ENCODE measurements at places on chromosomes 7 and 10.

DNA sequence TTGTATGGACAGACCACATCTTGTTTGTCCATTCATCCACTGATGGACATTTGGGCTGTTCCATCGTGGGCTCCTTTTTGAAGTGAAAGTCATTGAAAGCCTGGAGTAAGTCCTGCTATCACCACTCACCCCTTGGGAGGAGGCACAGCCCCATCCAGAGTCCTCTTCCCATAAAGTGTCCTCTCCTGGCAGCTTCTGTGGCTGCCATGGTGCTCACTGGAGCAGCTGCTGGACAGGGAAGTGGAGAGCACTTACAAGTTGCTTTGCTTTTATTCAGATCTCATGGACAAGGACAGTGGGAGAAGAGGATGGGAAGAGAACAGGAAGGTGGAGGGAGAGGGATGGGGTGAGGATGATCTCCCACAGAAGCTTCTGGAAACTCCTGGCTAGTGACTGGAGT, 18.5 kb upstream of the EIF5AL1 start:
- no peak overlapping the region for H3K27ac ChIP-seq
- DNase-seq, result no peak
- H3K27me3 ChIP-seq, result peaks cover 28% of the 10 kb centered on the region

DNA sequence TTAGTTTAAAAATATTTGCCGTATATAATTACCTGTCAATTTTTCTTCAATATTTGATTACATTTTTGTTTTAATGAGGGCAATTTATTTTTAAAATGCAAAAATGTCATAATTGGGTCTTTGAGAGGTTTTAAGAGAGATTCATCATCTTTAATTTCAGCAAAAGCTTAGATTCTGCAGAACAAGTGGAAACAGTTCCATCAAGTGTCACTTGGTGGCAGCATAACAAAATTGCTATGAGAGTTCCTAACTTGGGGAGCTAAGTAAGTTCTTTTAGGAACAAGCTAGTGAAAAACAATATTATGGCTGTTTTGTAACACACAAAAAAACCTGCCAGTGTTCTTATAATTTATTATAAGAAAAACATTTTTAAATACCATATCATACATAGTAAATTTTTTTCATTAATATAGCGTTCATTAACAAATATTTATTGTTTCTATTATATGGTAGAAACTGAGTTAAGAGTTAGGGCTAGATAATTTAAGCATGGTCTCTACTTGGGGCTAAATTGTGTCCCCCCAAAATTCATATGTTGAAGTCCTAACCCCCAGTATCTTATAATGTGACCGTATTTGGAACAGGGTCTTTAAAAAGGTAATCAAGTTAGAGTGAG, 155.2 kb downstream of the MAGI2 start:
- H3K4me3 ChIP-seq, result no peak overlapping the region
- H3K27ac ChIP-seq, result no peak overlapping the region
- no peak for DNase-seq
- no peaks in the 10 kb centered on the region for H3K27me3 ChIP-seq
- H3K36me3 ChIP-seq, result peaks cover 4% of the 10 kb centered on the region
- no peaks in the 10 kb centered on the region for H3K4me1 ChIP-seq

DNA sequence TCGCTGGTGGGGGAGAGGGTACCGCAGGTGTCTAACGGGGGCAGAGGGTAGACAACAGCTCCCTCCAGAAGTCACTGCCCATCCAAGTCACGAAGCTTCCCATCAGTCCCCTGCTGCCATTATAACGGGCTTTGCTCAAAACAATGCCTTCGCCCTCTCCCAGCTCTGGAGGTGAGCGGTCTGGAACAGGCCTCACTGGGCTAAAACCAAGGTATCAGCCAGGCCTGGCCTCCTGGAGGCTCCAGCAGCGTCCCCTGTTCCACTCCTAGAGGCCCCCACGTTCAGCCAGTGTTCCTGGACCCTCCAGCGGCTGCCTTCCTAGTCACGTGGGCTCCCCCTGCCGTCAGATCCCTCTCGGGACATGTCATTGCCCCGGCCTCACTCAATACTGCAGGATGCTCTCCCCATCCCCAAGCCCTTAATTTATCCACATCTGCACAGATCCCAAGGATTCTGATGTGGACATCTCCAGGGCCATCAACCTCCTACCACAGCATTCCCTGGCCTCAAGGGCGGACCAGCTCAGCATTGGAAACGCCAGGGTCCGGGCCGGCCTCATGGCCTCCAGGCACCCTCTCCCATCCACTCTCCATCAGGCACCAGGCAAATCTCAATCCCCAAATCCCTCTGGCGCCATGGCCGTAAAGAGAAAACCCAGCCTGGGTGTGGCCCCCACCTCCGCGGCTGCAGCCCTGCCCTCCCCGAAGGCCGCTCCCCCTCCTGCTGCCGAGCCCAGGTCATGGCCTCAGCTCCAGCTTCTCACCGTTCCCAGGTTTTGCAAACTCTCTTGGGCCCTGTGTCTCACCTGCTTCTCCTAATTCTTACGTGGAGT, 104.1 kb upstream of the FAM20C start:
- no peak for DNase-seq
- H3K36me3 ChIP-seq, result no peaks in the 10 kb centered on the region
- no peak overlapping the region for H3K4me3 ChIP-seq
- H3K27me3 ChIP-seq, result peaks cover 16% of the 10 kb centered on the region

- no peaks in the 10 kb centered on the region for H3K27me3 ChIP-seq
- H3K4me3 ChIP-seq, result no peak overlapping the region
- peaks cover 64% of the 10 kb centered on the region for H3K4me1 ChIP-seq
- DNase-seq, result no peak
- H3K27ac ChIP-seq, result no peak overlapping the region
- H3K36me3 ChIP-seq, result peaks cover 8% of the 10 kb centered on the region
These were observed 64.4 kb downstream of the EGFR start for GRCh38 chr7:55083206-55083605.

DNA sequence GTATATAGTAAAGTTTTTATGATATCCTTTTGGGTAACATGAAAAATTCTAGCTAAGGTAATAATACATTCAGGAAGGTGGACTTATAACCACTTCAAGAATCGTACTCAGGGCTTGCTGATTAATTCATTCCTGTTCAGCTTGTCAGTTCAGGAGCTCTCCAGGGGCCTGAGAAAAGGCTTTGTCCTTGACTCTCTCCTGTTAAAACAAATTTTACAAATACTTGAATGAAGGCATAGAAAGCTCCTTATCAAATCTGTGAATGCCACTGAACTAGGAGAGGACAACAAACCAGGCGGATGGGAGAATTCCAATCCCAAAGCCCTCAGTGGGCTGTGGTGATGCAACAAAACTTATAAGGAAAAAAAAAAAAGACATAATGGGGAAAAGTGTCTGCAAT, 354.5 kb upstream of the ZMIZ1 start:
- no peak overlapping the region for H3K4me3 ChIP-seq
- H3K4me1 ChIP-seq, result peaks cover 6% of the 10 kb centered on the region
- no peak for DNase-seq
- no peaks in the 10 kb centered on the region for H3K27me3 ChIP-seq
